Ovary (tissue), 10 donors: ENCODE measurements at places on chromosomes 11 and 22.

GRCh38 chr22:29071261-29072045 lies 1.4 kb upstream of the KREMEN1 start:
- peak; percentile 57 for DNase-seq

DNA sequence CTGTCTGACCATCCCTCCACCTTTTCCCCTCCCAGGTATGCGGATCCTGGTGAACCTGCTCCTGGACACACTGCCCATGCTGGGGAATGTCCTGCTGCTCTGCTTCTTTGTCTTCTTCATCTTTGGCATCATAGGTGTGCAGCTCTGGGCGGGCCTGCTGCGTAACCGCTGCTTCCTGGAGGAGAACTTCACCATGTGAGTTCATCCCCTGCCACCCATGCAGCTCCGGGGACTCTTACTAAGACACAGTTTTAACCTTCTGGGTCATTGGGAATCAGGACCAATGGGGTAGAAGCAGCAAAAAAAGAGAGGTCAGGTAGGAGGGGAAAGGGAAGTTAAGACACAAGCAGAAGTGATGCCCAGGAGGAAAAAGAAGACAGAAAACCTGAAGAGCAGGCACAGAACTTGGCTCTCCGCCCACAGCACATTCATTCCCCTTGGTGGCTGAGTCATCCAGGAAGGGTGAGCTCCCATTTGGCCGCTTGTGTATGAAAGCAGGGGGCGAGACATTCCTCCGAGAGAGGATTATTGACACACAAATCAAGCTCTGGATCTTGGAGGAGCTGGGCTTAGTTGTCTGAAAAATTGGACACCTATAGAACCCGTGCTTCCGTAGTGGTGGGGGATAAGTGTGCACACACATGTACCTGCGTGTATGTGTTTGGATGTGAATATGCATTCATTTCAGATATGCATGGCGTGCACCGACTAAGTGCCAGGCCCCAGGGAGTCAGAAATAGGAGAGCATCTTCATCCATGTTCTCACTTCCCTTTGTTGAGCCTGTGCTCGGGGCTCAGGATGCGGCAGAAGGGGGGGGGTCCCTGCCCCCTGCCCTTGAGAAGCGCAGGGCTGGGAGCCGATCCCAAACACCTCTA lies 64.2 kb downstream of the CACNA1I start:
- DNase-seq: no peak

DNA sequence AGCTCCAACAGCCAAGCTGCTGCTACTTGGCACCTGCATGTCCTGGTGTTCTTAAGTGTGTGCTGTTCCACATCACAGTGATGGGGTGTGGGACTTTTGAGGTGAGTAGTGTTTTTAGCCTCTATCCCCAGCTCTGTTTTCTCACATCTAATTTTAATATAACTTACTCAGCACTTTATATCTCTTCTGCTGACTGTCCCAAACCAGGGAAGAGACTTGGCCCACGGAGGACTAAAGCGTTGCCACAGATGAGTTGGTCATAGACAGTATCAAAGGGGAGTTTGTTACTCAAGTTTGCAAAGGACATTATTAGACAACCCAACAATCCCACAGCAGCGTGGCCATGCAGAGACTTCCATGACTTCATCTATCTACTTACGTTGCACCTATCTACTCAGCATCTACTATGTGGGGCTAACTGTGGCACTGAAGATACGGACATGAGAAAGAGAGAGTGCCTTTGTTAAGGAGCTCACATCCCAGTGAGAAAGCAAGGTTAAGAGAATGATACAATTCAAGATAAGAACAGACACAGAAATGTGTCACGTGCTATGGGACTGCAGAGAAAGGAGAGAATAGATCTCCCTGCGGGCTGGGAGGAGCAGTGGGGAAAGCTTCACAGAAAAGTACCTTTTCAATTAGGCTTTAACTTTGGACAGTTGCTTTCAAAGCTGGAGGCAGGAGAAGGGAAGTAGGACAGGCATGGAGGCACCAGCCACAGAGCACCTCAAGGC lies 82.4 kb downstream of the ME3 start:
- no peak for DNase-seq

- no peak for DNase-seq
Observed at GRCh38 chr11:83971063-83971462, 684.9 kb upstream of the CCDC90B start.

- DNase-seq: no peak
Observed at GRCh38 chr11:45494738-45495137, 170.7 kb downstream of the CHST1 start.

- peak; percentile 48 for DNase-seq
Observed at GRCh38 chr11:3947061-3947460, 91.6 kb downstream of the STIM1 start.

GRCh38 chr22:38706901-38707195 lies 1.1 kb downstream of the GTPBP1 start:
- no peak for DNase-seq

GRCh38 chr22:24247564-24248344 lies 2.9 kb upstream of the GGT5 start:
- DNase-seq: peak; percentile 97

DNA sequence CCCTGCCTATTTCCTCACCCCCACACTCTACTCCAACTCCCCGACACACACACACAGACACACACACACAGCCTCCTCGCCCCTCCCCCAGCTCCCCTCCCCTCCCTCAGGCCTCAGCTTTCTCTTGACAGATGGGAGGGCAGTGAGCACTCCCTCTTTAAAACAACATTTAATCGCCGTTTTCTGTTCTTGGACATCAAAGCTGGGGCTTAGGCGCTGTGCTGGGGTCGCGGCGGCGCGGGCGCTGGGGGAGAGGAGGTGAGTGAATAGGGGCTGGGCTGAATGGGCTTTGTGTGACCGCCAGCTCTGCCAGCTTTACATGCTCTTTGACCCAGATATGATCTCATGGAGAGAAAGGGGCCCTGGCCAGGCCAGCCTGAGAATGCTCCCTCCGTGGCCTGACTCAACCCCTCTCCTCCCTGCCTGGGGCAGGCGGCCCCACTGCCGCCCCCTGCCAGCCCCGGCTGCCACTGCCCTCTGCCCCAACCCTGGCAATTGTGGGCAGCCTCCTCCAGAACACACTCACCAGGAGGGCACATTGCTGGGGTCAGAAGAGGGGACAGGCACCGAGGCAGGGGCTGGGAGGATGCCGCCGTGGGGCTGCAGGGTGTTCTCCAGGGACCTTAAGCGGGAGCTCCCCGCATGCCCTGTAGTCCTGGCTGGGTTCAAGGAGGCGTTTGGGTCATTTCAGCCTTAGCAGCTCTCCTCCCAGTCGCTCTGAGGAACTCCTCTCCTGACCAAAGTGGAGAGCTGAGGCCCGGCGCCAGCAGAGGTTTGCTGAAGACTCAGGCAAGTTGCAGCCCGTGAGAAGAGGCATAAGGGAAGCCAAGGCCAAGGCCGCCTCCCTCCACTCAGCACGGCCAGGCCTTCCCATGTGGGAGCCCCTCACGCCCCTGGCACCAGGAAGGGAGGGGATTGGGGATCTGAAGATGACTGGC lies 38.3 kb upstream of the NNMT start:
- DNase-seq: peak; percentile 81

GRCh38 chr11:62143727-62144126 lies 19.9 kb downstream of the INCENP start:
- DNase-seq: no peak

DNA sequence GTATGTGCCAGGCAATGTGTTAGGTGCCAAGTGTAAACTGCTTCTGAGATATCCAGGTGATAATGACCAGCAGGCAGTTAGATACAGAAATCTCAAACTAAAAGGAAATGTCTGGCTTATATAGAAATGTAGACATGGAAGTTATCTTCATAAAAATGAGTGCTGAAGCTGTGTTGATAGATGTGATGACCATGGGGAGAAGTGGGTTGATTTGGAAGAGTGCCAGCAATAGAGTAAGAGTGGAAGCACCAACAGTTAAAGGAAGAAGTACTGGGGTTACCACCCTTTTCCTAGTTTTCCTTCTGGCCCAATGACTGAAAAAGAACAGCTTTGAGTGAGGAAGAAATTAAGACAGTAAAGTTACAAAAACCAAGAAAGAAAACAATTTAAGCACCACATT lies 68.5 kb downstream of the C2CD3 start:
- DNase-seq: no peak

DNA sequence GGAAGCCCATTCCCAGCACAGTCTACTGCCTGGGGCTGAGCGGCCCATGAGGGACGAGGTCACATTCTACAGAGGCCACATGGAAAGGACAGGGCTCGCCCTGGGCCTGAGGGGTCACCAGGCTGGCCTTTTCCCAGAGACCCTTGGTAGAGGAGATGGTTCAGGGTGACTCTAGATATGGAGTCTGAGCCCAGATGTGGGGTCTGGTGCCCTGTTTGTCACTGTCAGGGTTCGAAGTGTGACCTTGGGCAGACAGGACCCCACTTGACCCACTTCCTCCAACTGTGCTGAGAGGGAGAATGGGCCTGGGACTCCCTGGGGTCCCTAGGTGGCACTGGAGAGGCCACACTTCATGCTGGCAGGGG lies 81.0 kb downstream of the MYEOV start:
- peak; percentile 7 for DNase-seq

DNA sequence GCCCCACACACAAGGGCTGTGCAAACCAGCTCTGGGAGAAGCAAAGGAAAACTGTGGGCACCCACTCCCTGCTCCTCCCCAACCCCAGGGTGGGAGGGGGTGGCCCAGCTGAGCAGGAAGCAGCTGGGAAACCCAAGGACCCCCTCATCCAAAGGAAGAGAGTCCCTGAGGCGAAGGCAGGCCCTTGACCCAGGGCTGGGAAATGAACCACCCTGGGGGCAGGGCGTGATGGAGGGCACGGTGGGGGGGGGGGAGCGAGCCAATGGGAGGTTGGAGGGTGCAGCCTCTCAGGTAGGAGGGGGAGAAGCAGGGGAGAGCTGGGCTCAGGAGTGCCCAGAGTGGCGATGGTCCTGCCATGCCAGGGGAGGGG lies 16.8 kb downstream of the SCN4B start:
- no peak for DNase-seq

DNA sequence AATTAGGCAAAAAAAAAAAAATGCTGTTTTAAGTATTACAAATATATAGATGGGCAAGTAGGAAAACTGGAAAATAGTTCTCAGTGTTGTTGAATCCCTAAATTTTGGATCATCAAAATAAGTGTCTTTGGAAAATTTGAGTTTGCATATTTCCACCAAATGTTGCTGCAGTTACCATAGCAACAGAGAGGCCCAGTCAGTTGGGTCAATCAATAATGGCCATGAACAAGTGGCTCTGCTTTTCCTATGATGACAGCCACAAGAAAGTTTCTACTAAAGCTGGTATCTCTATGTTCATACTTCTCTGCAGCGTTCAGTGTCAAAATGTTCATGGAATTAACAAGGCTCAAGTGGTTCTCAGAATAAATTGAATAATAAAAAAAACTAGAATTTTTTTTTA lies 79.1 kb downstream of the SERGEF start:
- DNase-seq: no peak

DNA sequence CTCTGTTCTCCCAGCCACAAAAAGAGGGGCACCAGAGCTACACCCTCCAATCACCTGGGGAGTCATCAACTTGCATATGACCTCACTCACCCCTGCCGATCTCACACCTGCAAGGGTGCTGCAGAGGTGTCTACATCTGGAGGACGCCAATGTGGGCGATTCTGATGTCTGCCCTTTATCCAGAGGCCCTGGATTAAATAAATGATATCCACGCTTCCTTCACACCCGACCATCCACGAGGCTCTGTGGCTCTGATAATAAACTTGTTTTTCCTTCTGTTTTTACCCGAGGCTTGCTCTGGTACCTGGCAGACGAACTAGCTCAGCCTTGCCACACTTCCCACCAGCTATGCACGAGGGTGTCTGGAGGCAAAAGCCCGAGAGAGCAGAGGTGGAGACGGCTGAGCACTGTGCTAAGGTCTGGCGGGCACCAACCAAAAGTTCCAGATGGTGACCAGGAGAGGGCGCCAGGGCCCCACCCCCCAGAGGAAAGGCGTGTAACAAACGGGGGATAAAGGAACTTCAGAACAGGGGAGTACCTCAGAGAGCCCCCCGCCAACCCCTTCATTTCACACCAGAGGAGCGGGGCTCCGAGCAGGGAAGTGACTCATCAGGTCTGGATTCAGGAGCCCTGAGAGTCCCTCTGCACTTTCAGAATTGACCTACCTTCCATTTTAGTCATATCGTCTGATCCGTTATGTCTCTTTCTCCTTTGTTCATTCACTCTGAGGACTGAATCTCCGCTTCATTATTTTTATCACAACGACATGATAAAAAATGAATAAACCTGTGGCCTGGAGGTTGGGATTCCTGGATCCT lies 13.5 kb downstream of the SCN3B start:
- no peak for DNase-seq

GRCh38 chr11:113377681-113378412 lies 9.7 kb upstream of the ANKK1 start:
- DNase-seq: no peak

GRCh38 chr11:17719938-17720795 lies 796 bp downstream of the MYOD1 start:
- DNase-seq: no peak

DNA sequence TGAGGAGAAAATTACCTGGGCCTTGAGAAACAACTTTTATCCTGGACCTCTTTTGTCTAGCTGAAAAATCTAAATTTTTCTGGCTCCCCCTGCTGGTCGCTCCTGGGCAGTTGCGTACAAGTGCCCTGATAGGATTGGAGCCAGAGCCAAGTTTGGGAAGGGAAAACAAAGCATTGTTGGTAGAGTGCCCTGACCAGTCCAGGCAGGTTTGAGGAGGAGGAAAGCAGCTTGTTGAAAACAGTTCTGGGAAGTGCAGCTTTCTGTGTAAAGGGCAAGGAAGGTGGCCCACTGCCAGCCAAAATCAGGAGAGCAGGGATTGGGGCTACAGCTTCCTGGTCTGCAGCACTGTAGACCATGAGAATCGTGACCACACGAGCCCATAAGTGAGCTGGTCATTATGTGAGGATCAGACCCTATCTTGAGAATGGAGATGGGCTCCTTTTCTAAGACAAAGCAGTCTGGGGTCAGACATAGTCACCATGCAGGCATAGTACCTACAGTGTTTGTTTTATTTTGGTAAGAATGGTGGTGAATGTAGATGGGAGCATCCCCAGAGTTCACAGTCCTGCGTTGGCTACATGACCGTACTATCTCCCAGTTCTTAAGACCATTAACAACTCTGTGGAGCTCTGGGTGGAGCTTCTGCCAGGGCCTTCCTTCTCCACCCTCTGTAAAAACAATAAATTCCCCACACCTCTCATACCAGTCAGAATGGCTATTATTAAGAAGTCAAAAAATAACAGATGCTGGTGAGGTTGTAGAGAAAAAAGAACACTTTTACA lies 21.3 kb upstream of the PIK3IP1 start:
- DNase-seq: peak; percentile 88

DNA sequence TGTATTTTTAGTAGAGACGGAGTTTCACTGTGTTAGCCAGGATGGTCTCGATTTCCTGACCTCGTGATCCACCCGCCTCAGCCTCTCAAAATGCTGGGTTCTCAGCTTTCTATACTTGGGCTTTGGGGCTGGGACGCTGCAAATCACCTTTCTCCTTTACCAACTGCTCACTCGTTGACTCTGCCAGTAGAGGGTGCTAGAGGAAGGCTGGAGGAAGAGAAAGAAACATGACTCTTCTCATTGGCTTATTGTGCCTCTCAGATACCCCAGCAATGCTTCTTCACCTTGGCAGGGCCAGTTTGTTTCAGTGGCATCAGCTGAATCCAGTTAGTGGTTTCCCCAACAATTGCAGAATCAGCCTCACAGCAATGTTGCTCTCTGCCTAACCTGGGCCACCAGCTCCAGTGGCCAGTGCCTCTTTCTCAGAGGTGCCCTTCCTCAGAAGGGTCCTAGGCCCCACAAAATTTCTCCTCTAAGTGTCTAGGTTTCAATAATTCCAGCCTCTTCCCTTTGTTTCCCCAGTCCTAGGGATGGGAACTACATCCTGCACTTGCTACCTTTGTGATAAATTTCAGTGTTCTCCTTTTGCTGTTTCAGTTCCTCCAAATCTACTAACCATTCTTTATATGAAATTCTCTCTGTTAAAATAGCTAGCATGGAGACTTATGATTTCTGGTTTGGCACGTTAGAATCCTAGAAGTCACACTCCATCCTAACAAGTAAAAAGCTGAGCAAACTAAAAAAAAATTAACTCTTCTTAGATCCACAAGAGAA lies 71.5 kb upstream of the VSTM5 start:
- no peak for DNase-seq
